NK-92 treated with Interleukin-12 subunit alpha and Interleukin-12 subunit beta, amount 100 ng/mL, for 24 hours (cell line): ENCODE measurements at places on chromosomes 11 and 22.

- no peak for DNase-seq
Measured at GRCh38 chr11:96074551-96075310, 150.8 kb upstream of the MTMR2 start.

- DNase-seq, result no peak
Measured at GRCh38 chr11:68659158-68659921, 25.0 kb upstream of the GAL start.

DNA sequence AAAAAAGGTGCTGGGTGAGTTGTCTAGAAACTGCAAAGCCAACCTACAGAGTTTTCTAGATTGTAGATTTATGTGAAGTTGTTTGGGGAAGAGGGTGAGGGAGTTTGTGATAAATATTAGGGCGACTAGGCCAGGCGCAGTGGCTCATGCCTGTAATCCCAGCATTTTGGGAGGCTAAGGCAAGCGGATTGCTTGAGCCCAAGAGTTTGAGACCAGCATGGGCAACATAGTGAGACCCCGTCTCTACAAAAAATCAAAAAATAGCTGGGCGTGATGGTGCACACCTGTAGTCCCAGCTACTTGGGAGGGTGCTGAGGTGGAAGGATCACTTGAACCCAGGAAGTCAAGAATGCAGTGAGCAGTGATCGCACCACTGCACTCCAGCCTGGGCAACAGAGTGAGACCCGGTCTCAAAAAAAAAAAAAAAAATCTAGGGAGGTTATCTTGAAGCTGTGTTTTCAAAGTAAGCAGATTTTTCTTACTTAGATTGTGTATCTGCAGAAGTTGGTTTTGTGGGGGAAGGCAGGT is 844 bp downstream of the APOL6 start:
- no peak for DNase-seq

DNA sequence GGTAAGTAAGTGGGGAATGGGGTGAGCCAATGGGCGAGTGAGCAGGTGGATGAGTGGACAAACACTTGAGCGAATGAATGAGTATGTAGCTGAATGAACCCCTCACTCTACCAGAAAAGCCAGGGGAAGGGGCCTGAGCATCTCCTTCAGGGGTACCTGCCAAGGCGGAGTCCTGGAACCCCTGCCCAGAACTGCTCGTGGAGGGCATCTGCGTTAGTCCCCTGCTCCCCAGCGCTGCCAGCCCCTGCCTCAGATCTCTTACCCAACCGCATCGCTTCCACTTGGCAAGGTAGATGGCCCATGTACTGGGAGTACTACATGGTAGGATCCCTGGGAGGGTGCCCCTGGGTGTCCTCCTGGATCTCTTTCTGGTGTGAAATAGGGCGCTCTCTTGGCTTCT is 7.4 kb upstream of the ANO1 start:
- no peak for DNase-seq

GRCh38 chr11:117510646-117511045 is 183.0 kb downstream of the CEP164 start:
- DNase-seq, result no peak
